Suppressor macrophage treated with lipopolysaccharide for 1 hour (primary cell): ENCODE measurements at places on chromosomes 6 and 20.
A peak's percentile ranks its signal among the peaks of the same experiment; 100 is the strongest.

DNA sequence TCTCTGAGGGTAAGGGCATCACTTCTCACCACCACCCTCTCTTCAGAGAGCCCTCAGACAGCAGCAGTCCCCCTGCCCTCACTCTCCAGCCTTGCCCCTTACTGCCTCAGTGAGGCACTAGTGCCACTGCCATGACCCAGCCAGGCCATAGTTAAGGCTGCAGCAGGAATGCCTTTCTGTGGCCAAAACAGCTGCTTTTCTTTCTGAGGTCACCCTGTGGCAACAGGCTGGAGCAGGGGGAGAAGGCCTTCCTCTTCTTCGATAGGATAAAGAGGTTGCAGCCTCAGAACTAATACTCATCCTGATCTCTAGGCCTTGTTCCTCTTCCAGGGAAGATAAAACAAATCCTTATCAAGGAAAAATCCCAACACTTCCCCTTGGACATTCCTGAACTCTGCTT, 56.8 kb upstream of the ECI2 start:
- no peak for DNase-seq

DNA sequence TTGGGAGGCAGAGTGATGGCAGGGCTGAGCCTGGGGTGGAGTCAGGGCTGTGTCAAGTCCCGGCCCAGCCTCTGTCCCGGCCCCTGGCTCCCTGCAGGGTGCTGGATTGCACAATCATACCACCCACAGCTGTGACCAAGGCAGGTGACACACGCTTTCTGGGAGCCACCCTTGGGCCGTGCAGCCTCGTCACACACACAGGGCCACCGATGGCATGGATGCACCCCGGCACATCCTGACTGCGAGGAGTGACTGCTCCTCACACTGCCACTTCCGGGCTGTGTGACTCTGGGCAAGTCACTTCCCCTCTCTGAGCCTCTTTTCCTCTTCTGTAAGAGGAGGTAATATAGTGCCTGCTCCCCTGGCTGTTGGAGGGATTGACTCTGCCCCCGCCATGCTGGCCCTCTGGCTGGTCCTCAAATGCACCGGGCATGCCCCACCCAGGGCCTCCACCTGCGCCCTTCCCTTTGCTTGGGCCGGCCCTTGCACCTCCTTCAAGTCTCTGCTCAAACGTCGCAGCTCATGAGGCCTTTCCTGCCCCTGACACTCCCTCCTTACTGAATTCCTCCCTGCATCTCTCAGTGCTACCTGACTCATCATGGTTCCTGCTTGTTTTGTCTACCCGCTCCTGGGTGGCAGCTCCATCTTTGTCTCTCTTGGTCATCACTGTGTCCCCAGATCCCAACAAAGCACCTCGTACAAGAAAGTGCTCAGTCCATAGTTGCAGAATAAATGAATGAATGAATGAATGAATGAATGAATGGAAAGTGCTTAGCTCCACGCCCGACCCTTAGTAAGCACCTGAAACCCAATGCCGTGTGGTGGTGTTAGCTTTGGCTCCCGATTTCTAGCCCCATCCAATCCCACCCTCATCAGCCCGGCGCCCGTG, 93.5 kb downstream of the CEBPB start:
- peak; percentile 93 for DNase-seq

DNA sequence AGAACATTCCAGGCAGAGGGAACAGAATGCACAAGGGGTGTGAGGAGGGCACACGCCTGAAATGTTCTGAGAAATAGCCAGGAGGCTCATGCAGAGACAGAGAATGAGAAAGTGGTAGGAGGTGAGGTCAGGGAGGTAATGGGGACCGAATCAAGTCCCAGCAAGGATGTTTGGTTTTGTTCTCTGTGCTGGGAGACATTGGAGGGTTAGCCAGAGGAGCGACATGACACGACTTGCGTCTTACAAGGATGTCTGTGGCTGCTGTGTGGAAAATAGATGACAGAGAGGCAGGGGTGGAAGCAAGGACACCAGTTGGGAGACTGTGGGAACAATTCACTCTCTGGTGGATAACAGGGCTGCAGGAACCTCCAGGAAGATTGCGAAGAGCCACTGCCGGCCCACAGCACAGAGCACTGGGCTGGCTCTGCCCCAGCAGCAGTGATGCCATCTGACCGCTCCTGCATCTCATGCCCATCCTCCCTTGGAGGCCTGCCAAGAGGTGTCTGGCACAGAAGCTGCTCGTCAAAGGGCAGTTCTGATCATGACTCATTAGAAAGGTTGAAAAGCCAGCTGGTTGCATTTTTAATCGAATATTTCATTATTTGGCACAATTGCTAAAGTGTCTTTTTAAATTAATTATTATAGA, 57.7 kb upstream of the CD83 start:
- no peak for DNase-seq

GRCh38 chr20:50491926-50492634, 18.1 kb upstream of the PTPN1 start:
- no peak for DNase-seq

GRCh38 chr6:108904741-108905140, 56.5 kb downstream of the ARMC2 start:
- no peak for DNase-seq

DNA sequence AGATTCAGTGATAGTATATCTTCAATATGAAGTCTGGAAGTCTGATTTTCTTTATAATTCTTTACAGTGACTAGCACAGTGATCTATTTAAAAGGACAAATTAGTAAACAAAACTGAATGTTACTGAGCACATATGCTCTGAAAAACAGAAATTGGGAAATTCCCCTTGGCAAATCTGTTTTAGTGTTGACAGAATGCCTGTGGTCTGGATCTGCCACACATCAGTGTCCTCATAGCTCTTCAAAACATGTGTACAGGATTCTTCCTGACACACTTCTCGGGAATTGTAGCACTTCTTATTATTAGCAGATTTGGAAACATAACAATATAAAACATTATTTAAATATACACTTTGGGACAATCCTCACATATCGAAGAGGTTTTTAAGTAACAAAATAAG, 354.3 kb downstream of the COL12A1 start:
- DNase-seq: no peak

- no peak for DNase-seq
Observed at GRCh38 chr20:9441948-9442347, 72.4 kb upstream of the LAMP5 start.

- no peak for DNase-seq
Observed at GRCh38 chr6:66788579-66788978, 1081.6 kb upstream of the EYS start.

- DNase-seq: peak; percentile 59
Observed at GRCh38 chr6:109381061-109381746, 1.1 kb downstream of the CD164 start.

DNA sequence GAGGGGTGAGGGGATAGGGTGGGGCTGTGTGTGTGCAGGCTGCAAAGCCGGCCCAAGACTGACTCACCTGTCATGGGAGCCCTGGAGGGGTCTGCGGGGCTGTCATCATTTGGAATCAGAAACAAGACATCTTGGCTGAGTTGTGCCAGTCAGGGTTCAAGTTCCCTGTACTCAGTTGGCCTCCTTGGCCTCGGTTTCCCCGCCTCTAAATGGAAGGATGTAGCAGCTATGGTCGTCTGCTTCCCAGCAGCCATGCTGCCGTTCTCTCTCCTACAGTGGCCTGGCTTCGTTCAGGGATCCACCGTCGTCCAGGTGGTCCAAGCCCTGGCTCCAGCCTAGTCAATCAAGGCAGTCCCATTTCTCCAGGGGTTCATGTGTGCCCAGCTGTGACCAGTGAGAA, 83.6 kb upstream of the PMEPA1 start:
- no peak for DNase-seq

DNA sequence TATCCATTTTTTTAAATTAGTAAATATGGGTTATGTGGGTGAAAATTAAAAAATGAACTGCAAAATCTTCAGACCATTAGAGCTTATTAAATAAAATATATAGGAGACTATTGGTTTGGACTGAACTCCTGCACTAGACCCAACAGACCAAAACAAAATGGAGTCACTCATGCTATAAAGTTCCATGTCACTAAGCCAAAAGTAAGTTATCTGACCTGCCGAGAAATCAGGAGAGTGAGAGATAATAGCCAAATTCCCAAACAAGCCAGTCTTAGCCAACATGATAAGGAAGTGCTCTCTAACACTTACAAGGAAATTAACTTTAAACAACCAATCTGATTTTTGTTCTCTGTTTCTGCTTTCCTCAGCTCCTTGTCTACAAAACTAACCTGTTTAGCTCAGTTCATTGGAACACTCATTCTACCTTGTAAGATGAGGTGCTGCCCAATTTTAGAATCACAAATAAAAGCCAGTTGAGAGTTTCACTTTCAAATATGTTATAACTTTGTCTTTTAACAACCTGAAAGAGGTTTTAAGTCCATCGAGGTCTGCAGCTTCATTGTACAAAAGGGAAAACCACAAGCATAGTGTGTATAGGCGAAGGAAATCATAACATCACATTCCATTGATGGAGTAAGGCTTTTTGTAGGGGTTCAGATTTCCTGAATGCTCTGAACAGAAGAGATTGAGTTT, 220.5 kb downstream of the TENT5A start:
- no peak for DNase-seq

DNA sequence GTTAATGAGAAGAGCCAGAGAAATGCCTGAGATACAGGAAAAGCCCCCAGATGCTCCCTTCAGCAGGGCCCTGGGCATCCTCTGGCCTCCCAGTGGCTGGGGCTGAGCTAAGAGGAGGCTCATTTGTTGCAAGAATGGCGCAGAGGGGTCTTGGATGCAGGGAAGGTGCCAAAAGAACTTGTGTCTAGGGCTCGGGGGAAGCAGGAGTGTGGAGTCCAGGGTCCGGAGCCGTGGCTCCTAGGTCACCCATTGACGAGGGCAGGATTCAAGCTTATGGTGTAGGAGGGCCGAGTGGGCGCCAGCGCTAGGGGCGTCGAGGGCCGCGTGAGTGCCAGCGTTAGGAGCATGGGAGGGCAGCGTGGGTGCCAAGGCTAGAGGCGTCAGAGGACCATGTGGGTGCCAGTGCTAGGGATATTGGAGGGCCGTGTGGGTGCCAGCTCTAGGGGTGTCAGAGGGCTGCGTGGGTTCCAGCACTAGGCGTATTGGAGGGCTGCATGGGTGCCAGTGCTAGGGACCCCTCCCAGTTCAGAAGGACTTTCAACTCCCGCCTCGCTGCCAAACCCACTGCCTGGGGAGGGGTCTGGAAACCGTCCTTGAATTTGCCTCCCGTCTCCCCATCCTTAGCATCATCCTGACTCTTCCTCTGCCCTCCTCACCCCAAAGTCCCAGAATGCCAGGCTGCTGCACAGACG, 250.5 kb upstream of the AFDN start:
- DNase-seq: no peak

DNA sequence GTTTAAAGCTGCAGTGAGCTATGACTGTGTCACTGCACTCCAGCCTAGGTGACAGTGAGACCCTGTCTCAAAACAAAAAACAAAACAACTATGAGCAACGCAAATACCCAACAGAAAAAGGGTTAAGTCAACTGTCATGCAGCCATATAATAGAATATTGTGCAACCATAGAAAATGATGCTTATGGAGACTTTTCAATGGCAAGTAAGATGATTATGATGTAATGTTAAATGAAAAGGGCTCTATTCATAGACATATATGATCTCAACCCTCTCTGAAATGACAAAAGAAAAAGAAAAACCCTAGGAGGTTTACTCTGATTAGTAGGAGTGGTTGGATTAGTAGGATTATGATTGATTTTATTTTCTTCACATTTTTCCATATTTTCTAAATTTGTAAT, 41.3 kb upstream of the TBC1D7 start:
- no peak for DNase-seq

- no peak for DNase-seq
Observed at GRCh38 chr6:98944168-98944567, 3.6 kb downstream of the FBXL4 start.

GRCh38 chr6:145015739-145016558, 719.4 kb downstream of the EPM2A start:
- peak; percentile 95 for DNase-seq

DNA sequence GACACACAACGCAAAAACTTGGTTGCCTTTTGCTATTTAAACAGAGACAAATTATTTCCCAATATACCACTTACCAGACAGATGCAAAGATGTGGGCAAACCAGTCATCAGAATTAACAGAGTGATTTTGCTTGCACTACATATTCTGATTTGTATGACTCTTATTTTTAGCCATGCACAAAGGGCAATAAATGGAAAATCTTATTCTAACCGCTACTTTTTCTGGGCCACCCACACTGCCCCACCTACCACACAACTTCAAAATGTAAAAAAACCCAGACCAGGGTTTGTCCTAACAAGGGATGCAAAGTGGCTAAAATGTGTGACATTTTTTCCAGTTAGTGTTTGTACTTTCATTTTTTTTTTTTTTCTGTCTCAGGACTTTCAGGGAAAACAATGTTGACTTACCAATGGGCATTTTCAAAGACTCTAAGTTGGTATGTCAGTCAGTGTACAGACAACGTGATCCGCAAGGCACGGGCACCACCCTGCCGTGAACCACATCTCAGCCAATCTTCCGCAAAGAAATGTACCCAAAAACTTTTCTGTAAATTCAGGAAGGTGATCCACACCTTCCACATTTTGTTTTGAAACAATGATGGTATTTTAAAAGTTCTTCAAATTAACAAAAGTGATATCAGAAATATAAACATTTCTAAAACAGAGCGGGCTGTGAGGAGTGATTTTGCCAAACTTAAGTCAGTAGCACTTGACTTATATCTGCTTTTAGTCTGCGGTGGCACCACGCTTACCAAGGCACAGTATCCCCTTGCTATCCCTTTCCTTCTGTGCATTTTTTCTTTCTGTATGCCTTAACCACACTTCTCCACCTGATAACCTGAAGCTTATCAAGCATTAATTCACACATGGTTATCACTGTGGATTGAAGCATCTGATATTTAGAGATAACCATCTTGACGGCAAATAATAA, 185.6 kb downstream of the GJA10 start:
- no peak for DNase-seq

DNA sequence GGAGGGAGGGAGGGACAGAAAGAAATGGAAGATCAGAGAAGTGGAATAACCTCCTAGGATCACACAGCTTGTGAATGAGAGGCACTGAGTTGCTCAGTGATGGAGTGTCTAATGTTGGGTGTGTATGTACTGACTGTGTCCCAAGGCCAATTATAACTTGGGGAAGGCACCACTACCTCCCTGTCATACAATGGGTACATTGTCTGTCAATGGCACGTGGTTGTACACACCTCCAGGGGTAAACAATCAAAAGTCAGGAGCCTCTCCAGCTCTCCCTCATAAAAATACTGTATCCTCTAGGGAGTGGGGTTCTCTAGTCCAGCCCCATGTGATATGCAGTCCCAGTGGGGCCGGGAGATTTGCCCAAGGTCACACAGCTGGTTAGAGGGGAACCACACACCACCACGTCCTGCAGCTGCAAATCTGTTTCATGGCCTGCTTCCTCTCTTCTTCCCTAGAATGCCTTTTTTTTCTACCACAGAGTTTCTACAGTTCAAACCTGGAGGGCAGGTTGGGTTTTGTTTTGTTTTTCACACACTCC, 112.5 kb downstream of the SNX5 start:
- no peak for DNase-seq

- no peak for DNase-seq
Observed at GRCh38 chr6:166745801-166746668, 119.0 kb upstream of the RPS6KA2 start.

- DNase-seq: peak; percentile 72
Observed at GRCh38 chr20:1391640-1392442, 1.0 kb downstream of the FKBP1A start.
